ENCODE measurements at places on chromosomes 16 and 17.

- DNase-seq = no peak
Observed at GRCh38 chr17:36127911-36128310, 24.3 kb downstream of the CCL4 start.

DNA sequence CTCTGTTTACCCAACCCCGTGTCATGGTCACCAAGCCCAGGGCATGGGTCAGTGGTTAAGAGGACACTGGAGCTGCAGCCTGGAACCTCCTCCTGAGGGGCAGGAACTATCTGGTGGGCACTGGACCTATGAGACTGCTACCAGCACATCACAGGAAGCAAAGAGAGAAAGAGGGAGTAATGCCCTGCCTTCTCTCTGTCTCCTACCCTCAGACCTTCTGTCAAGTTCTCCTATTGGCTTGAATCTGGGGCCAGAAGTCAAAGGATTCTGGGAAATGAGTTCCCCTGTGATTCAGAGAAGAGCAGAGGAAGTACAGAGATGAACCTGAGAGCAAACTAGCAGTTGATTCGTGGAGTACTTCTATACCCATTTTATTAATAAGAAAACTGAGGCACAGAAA, 123.0 kb upstream of the GNAO1 start:
- DNase-seq = no peak

DNA sequence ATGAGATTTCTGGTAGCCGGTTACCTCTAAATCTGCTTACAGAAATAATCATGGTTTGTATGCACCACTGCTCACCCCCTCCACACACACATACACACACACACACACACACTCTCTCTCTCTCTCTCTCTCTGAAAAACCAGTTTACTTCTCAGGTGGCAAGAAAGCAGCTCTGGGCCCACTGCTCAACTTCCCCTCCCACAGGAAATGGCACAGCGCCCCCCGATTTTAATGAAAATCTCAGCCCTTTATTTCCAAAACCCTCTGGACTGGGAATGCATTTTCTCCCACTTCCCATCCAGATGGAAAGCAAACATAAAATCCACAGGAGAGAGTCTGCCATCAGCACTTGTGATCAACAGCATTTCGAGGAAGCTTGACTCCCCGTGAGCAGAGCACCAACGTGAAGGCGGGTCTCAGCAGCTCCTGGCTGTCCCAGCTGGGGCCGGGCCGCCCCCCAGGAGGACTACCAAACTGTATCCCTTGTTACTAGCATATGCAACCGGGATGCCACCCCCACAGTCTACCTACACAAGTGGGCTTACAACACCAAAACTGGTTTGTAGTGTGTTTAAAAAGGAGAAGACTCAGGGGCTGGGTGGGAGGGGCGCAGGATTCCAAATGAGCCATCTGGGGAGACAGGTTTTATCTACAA, 121.1 kb downstream of the SLC39A11 start:
- no peak for DNase-seq

GRCh38 chr17:80716986-80717719, 172.5 kb downstream of the RPTOR start:
- no peak for DNase-seq

GRCh38 chr17:17264430-17264829, 16.6 kb downstream of the COPS3 start:
- DNase-seq = no peak

DNA sequence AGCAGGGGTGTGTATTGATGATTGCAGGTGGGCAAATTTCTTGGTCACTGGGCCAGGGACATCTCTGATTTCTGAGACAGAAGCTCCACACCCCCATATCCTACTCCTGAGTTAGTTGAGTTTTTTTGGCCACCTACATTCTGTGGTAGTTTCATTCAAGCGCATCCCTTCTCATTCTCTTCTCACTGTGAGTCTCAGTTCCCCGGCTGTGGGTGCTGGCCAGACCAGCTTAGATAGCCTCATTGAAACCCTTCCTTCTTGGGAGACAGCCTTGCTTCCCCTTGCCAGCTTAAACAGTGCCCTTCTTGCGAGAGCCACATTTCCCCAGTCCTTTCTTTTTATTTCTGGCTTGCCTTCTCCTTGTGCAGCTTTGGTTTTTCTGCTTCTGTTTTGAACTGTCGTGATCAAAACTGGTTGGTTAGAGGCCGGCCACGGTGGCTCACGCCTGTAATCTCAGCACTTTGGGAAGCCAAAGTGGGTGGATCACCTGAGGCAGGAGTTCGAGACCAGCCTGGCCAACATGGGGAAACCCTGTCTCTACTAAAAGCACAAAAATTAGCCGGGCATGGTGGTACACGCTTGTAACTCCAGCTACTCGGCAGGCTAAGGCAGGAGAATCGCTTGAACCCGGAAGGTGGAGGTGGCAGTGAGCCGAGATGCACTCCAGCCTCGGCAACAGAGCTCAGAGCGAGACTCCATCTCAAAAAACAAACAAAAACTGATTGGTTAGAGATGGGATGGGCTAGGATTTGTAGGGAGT, 2.8 kb downstream of the GPT2 start:
- no peak for DNase-seq

- no peak for DNase-seq
Observed at GRCh38 chr17:67246403-67246652, 1.3 kb upstream of the HELZ start.

DNA sequence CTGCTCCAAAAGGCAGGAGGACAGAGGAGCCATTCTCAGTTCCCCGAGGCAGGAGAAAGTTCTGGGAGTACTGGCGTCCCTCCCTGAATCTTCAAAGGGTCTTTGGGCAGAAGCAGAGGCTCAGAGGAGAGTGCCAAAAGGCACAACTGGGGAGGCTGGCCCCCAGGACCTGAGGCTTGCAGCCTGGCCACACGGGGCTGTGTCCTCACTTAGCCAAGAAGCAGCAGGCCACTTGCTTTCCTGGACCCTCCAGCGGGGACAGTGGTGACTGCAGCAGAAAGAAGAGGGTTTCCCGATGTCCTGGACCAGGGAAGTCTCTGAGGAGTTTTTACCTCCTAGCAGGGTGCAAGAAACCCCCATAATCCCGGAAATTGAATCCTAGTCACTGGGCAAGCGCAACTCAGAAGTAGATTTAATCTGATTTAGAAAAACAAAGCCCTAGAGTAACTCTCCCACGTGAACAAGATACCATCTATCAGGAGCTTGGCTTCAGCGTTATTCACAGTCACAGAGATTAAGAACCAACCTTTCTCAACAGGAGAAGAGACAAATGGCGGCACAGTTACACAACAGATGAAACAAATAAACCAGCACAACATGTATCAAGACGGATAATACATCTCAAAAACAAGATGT, 25.5 kb upstream of the BCO1 start:
- DNase-seq = no peak

DNA sequence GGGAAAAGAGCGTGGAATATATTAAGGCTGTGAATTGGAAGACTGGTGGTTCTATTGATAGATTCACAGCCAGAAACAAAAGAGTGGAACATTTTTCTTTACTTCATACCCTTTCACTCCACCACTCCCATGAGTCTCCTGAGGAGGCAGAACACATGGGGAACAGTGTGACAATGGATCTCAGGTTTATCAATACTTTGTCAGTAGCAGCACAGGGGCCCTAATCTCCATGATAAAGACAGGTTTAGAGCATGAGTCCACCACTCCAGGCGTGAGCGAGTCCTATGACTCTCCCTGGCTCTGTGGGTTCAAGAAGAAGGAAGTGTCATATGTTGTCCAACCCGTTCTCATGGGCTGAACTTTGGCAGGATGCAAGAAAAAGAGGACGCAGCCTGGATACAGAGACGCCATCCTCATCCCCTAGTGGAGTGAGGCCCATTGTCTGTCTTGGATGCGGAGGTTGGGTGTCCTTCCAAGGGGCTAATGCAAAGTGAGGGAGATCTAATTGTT, 361.2 kb downstream of the TMEM114 start:
- DNase-seq = no peak

DNA sequence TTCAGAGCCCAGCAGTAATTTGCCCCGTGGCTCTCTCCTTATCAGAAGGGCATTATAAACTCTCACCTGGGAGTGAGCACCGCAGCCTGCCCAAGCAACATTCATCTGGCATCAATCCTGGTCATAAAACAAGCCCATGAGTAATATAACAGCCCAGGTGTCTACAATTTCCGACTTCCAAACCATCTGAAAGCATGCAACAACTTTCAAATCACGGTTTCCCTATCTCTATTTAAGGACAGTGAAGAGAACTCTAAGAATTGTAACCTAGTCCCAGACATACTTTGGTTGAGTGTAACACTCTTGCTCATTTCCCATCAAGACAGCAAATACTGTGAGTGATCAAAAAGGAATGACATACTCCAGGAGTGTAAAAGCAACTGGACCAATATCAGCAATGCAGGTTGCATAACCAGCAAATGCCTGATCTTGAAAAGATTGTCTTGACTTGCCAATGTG, 487.4 kb upstream of the SOX9 start:
- peak; percentile 22 for DNase-seq

- no peak for DNase-seq
Observed at GRCh38 chr16:20846030-20846429, 39.7 kb downstream of the REXO5 start.

DNA sequence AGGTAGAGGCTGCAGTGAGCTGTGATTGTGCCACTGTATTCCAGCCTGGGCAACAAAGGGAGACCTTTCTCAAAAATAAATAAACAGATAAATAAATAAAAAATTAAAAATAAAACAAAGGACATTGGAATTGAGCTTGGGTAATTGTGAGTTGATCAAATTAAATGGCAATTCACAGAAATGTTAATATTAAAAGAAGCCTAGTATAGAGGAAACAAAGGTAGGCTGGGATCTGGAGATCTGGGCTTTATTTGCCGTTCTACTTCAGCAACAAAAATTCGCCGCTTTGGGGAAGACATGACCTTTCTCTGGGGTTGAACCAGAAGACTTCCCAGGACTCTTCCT, 332 bp upstream of the VPS25 start:
- no peak for DNase-seq

- no peak for DNase-seq
Observed at GRCh38 chr17:32467949-32468348, 18.8 kb upstream of the CDK5R1 start.

GRCh38 chr16:762595-763268, 2.2 kb downstream of the MSLN start:
- no peak for DNase-seq

GRCh38 chr16:56370875-56371659, 54.3 kb downstream of the AMFR start:
- DNase-seq = peak; percentile 24

- no peak for DNase-seq
Observed at GRCh38 chr16:24130494-24131085, 125.5 kb upstream of the CACNG3 start.

DNA sequence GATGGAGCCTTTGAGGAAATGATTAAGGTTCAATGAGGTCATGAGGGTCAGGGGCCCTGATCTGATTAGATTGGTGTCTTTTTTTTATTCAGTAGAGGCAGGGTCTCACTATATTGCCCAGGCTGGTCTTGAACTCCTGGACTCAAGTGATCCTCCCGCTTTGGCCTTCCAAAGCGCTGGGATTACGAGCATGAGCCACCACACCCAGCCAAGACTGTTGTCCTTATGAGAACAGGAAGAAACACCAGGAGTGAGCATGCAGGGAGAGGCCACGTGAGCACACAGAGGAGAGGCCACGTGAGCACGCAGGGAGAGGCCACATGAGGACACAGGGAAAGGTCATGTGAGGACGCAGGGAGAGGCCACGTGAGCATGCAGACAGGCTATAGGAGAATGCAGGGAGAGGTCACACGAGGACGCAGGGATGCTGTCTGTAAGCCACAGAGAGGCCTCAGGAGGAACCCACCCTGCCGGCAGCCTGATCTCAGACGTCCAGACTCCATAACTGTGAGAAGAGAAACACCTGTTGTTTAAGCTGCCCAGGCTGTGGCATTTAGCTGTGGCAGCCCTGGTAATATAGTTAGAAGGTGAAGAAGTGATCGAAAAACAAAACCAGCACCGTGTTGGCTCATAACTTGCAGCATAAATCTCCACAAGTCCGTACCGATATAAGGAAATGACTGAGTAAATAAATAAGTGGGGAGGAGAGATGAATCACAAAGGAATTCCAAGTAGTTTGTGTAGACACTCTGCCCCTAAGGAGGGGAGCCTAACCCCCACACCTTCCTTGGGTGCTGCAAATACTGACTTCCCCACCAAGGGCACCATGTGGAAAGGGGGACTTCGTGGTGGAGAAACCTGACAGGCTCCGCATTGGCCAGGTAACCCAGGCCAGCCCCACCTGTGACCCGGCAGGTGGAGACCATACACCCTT, 14.6 kb upstream of the CSNK1D start:
- DNase-seq = peak; percentile 26

DNA sequence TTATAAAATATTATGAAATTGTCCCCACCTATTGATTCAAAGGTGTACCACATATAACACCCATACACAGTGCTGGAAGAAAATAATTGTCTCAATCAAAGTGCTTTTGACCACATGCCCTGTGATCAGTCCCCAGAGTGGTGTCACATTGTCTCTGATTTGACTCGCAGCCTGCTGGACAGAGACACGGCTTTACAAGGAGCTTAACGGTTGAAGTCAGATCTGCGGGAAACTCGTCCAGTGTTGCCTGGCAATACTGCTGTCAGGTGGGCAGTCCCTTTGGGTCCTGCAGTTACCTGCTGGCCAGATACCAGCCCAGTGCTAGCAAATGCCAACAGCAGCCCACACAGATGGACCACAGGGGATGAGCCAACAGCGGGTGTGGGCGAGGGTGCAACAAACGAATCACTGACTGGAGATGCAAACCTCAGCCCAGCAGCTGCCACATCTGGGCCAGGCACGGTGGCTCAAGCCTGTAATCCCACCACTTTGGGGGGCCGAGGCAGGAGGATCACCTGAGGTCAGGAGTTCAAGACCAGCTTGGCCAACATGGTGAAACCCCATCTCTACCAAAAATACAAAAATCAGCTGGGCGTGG, 26.2 kb upstream of the SSTR2 start:
- DNase-seq = no peak

- no peak for DNase-seq
Observed at GRCh38 chr17:74786431-74787055, 10.4 kb upstream of the NAT9 start.

DNA sequence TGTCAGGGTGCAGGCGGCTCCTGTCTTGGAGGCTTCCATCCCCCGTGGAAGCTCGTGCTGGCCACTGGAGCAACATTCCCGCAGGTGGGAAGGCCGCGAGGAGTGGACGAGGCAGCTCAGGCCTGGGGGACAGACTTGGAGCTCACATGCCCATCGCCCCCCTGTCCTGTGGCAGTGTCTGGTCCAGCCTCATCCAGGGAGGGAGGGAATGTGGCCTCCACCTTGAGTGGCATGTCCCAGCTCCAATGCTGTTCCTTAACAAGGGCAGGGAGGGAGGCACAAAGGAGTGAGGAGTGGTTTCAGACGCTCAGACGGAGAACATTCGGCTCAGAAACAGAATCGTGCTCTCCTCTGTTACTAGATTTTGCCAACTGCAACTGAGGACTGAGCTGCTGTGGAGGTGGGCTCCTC, 159.4 kb upstream of the CHMP6 start:
- peak; percentile 49 for DNase-seq

- DNase-seq = no peak
Observed at GRCh38 chr16:68300734-68301459, 9.8 kb downstream of the SLC7A6OS start.

- DNase-seq = no peak
Observed at GRCh38 chr17:60887614-60888028, 210.0 kb downstream of the BCAS3 start.

All from fibroblast of the conjunctiva (primary cell).